ENCODE measurements at places on chromosomes 4 and X.

- no peak for DNase-seq
These were observed 121.6 kb upstream of the CBR4 start for GRCh38 chr4:169131556-169132208.

DNA sequence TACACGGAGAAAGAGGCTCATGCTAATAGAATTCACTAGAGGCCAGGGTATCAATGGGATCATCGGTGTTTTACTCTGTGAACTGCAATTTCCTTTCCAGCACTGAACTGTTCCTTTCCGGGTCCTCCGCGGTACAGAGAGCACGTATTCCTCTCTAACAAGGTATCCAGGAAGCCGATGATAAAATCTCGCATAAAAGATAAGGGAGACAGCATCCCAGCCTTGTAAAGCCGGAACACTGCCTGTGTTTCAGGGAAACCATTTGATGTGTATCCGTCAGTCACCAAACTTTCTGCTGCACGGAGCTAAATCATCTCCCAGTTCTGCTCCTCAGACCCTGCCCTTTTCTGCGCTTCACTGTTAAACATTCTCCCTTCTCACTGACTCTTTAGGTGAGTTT, 54.0 kb downstream of the ING2 start:
- DNase-seq: no peak

GRCh38 chr4:17544831-17545234, 29.9 kb downstream of the CLRN2 start:
- DNase-seq: no peak

DNA sequence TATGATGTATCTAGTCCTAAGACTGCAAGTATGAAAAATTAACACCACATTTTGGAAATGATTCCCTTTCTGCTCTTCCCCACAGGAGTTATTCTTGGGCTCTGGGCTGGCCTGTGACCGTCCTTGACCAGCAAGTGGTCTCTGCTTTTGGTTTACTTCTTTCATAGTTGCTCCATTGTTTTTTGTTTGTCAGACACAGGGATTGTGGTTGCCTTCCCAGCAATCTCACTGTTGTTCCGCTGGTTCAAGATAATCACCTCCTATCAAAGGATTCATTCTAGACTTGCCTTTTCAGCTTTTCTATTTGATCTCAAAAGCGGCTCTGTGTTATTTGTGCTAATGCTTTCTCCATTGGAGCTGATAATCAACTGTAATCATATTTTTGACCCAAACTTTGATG, 218.8 kb downstream of the MGST2 start:
- DNase-seq: no peak

GRCh38 chr4:170089668-170090351, at the start of gene AADAT:
AADAT (minus strand) TSS chr4:170089956; CDS start chr4:170089690, 266 bp downstream.
- peak; percentile 76 for DNase-seq

DNA sequence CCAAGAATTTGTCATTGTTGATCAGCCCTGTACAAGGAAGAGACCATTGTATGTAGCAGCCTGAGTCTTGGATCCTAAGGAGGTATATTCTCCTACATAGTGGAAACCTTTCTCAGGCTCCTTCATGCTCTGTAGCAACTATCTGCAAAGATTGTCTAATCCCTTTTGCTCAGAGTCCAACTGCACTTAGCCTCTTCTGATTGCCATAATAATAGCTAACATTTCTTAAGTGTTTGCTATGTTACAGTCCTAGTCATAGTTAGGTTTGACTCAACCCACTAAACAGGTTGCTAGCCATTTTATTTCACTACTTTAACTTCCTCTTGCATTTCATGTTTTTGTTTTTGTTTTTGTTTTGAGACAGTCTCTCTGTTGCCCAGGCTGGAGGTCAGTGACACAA, 50.8 kb upstream of the SLC16A2 start:
- DNase-seq: no peak

DNA sequence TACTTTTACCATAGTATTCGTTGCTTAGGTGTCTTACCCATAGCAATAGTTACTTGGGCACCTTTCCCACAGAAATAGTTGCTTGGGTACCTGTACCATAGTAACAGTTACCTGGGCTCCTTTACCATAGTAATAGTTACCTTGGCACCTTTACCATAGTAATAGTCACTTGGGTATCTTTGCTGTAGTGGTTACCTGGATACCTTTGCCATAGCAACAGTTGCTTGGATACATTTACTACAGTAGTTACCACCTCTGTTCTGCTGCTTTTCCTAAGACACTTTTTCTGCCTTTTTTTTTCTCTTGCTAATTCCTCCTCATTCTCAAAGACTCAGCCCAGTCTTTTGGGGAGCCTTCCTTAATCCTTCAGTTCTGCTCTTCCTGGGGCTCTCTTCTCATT, 272.8 kb upstream of the PUDP start:
- DNase-seq: no peak

GRCh38 chr4:64417974-64418373, 8.7 kb upstream of the TECRL start:
- DNase-seq: no peak

- no peak for DNase-seq
These were observed 81.2 kb downstream of the SPCS3 start for GRCh38 chr4:176400816-176401461.

GRCh38 chrX:63186137-63186536, 165.0 kb downstream of the SPIN4 start:
- peak; percentile 2 for DNase-seq

DNA sequence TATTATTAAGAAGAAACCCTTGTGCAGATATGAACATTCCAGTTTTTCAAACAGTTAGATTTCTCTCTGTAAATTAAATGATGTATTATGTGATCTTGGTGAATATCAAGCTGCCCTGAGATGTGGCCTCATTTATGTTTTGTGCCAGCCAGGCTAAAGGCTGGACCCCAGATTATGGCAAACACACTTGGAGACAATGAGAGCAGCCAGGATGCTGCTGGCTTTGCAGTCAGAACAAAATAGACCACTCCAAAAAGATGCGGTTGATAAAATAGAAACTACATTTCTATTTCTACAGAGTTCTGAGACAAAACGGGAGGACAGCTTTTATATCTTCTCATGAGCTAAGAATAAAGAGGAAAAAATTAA, 296.5 kb downstream of the PPP3CA start:
- DNase-seq: no peak

- DNase-seq: no peak
These were observed 184.4 kb upstream of the CXorf66 start for GRCh38 chrX:140149761-140150160.

GRCh38 chr4:38119668-38120385, 159.6 kb downstream of the PTTG2 start:
- no peak for DNase-seq

DNA sequence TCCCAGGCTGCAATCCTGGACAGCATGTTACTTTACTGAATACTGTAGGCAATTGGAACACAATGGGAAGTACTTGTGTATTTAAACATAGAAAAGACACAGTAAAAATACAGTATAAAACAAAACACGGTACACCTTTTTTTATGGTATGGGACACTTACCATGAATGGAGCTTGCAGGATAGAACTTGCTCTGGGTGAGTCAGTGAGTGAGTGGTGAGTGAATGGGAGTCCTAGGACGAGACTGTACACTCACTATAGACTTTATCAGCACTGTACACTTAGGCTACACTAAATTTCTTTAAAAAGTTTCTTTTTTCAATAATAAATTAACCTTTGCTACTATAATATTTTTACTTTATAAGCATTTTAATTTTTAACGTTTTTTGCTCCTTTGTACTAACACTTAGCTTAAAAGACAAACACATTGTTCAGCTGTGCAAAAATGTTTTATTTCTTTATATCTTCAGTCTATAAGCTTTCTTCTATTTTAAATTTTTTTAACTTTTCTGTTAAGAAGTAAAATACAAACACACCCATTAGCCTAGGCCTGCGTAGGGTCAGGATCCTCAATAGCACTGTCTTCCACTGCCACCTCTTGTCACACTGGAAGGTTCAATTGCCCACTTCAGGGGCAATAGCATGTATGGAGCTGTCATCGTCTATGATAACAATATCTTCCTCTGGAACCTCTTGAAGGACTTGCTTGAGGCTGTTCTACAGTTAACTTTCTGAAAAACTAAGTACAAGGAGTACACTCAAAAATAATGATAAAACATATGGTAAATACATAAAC, 293.5 kb upstream of the FSTL5 start:
- DNase-seq: no peak

DNA sequence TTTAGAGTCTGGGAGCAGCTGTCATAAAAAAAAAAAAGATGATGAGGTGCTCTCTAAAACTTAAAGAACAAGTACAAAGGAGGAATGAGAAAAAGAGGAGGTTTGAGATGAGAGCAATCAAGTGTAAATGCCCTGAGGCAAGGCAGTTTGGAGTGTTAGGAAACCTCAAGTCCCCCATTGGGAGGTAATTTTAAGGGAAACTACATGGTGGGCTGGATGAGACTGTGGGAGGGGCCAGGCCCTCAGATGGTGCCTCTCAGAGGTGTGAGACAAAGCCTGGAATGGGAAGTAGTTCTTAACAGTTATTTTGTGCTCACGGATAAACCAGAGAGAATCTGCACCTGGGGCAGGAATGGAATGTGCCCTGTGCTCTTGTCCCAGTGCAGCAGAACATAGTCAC, 1.9 kb upstream of the MAGEB3 start:
- no peak for DNase-seq

DNA sequence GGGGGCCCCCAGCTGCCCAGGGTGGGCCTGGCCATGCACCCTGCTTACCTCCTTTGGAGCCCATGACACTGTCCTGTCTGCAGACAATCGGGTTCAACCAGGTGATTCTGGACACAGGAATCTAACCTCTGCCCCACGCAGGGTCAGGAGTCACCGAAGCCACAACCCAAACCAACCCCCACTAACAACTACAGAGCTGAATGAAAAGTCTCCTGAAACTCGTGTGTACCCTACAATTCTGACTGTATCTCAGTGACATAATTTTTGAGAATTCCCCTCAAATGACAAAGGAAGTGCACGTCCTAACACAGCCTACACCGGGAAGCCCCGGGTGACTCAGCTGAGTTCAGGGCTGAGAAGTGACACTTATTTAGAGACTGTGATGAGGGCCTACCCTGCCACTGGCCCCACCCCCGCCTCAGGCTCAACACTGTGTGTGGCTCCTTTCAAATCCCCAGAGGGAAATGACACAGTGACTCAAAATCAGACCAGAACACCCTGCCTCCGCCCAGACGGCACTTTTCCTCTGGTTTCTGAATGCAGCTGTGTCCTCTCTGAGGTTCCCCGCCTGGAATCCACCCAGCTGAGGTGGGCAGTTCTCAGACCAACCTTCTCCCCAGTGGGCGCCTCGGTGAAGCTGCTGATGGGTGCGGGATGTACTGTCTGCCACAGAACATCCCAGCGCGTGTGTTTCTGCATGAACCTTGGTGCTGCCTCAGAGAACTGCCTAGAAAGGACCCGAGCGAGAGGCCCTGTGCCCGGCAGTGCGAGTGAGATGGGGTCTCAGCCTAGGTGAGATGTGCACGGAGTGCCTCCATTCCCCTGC, 9.9 kb downstream of the TNIP2 start:
- no peak for DNase-seq

GRCh38 chrX:64850371-64851082, 125.7 kb downstream of the ZC4H2 start:
- DNase-seq: no peak
